ENCODE measurements at places on chromosomes 2 and 18.

- no peak for DNase-seq
These were observed 1.4 kb downstream of the CERKL start for GRCh38 chr2:181655519-181655918.

DNA sequence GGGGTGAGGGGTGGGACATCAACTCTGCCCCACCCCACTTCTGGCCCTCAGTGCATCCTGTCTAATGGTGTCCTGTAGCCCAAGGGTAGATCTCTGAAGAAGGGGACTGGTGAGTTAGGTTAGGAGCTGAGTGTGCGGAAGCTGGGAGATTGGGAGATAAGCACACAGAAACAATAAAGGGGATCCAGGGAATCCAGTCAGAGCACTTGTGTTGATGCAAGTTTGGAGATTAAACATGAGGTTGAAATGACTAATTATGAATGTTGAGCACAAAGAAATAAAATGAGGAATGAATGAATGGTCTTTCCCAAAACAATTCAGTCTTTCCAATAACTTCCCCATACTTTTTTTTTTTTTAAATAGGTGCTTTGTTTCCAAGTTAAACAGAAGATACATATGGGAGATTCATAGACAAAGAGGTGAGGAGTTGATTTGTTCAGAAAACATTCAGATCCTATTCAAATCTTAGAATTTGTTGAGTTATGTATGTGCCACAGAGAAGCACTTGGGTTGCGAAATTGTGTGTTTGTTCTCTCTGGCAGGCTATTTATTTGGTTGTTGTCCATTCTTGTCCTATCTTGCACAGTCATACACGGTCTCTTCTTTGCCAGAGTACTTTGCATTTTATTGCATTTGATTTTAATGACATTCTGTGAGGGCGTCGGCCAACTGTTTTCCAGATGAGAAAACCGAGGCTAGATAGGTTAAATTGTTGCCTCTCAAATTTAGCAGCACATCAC lies 31.6 kb upstream of the NABP1 start:
- DNase-seq, result no peak

- no peak for DNase-seq
These were observed 499.3 kb upstream of the SMIM21 start for GRCh38 chr18:75926811-75927210.

GRCh38 chr2:71570951-71571460 lies 117.6 kb downstream of the DYSF start:
- DNase-seq, result no peak

GRCh38 chr2:166888180-166888579 lies at the start of gene XIRP2:
TSS of gene XIRP2 (plus strand) at chr2:166888480. CDS start at chr2:166903483, 15,003 bp downstream.
- DNase-seq, result no peak

- DNase-seq, result no peak
These were observed 25.9 kb upstream of the CTLA4 start for GRCh38 chr2:203841654-203842053.

Data from fibroblast of skin of abdomen (primary cell).